ENCODE measurements at places on chromosomes 12 and 14.

DNA sequence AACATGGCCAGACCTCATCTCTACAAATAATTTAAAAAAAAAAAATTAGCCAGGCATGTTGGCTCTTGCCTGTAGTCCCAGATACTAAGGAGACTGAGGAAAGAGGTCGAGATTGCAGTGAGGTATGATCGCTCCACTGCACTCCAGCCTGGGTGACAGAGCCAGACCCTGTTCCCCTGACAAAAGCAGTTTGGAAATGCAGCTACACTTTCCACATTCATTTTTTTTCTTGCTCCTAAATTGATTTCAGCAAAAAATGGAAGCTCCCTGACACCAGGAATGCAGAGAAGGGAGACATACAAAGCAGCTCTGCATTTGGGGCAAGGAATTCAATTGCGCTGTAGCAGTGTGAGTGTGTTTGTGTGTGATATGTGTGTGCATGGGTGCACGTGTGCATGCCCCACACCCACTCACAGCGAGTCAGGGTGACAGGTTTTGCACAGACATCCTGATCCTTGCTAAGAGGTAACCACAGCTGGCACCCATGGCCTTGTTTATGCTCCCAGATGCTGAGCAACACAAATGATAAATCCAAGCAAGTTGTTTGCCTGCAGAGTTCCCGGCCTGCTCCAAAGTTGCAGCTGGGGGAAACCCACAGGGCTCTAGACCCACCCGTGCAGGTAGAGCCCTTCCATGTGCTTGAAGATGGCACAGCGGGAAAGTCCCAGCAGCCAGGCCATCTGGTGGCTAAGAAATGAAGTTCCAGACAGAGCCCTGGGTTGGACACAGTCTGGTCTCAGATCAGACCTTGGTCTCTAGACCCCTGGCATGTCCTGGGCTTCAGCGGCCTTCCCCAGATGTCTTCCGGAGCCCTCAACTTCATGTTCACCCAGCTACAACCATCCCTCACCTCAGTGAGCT is 25.9 kb upstream of the BDKRB2 start:
- DNase-seq, result no peak

DNA sequence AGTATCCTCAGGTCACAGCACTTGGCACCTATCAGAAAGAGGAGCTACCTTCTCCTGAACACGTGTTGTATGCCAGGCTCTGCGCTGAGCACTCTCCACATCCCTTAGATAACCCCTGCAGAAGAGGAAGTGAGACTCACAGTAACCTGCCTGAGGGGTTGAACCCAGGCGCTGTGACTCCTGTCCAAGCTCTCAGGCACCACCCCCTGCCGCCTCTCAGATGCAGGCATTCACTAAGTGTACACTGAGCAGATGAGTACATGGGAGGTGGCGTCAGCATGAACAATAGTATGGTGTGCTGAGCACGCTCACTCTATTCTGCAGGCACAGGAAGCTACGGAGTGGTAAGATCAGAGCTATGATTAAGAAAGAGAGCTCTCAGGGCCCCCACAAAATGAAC is 21.0 kb upstream of the RIC8B start:
- no peak for DNase-seq

- no peak for DNase-seq
Measured at GRCh38 chr12:31804185-31804504, 75.3 kb upstream of the AMN1 start.

- DNase-seq, result no peak
Measured at GRCh38 chr14:76583805-76584204, 177.5 kb upstream of the VASH1 start.

GRCh38 chr12:68154779-68155178 is 4.8 kb downstream of the IFNG start:
- DNase-seq, result no peak

- no peak for DNase-seq
Measured at GRCh38 chr12:42757624-42758119, 168.1 kb upstream of the PRICKLE1 start.

All from LoVo (cell line).